ENCODE measurements at places on chromosomes 11 and 22.

- no peak for DNase-seq
Observed at GRCh38 chr22:30447656-30448055, 22.1 kb downstream of the MTFP1 start.

- DNase-seq, result no peak
Observed at GRCh38 chr11:69750875-69751597, 24.1 kb downstream of the FGF4 start.

GRCh38 chr22:44940130-44940529 lies 69.7 kb downstream of the PHF21B start:
- DNase-seq, result no peak

- DNase-seq, result no peak
Observed at GRCh38 chr11:57647960-57648800, 1.5 kb downstream of the YPEL4 start.

DNA sequence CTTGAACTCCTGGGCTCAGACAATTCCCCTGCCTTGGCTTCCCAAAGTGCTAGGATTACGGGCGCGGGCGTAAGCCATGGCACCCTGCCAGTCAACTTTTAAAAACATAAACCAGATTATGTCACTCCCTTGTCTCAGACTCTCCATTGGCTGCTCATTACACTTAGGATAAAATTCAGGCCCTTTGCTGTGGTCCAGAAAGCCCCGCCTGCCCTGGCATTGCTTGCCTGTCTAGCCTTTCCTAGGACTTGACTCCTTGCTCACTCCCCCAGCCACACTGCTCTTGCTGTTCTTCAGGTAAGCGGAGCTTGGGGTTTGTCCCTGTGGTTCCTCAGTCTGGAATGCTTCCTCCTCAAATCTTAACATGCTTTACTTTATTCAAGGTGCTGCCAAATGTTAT lies 30.5 kb downstream of the DIXDC1 start:
- no peak for DNase-seq

DNA sequence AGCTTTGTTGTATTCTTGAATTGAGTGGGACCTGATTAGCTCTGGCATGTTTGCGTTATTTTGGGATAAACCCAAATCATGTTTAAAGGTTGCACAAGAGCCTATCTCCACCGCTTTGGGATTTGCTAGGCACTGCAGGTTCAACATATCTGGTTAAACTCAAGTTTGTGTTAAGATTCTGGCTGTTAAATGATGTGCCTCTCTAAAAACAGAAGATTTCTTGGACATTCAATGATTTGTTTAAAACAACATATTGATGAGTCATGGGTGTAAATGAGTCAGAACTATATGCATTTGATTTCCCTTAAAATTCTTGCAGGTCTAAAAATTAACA lies 67.4 kb downstream of the AMOTL1 start:
- DNase-seq, result no peak

DNA sequence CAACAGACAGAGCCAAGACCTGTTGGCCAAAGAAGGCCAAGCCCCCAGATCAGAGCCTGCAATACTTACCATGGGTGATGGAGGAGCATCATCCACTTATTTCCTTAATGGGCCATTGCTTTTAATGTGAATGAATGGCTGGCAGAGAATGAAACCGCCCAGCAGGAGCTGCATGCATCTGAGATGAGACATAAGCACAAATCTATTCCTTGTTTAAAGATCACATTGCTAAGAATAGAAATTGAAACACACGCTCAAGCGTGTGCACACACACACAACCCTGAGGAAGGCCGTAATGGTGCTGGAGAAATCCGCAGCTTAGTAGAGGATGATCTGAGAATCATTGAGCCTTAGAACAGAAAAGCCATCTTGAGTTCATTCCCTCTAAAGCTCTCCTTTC lies 5.3 kb upstream of the RRAS2 start:
- DNase-seq, result no peak

- no peak for DNase-seq
Observed at GRCh38 chr11:117180020-117180419, 1.5 kb downstream of the SIDT2 start.

DNA sequence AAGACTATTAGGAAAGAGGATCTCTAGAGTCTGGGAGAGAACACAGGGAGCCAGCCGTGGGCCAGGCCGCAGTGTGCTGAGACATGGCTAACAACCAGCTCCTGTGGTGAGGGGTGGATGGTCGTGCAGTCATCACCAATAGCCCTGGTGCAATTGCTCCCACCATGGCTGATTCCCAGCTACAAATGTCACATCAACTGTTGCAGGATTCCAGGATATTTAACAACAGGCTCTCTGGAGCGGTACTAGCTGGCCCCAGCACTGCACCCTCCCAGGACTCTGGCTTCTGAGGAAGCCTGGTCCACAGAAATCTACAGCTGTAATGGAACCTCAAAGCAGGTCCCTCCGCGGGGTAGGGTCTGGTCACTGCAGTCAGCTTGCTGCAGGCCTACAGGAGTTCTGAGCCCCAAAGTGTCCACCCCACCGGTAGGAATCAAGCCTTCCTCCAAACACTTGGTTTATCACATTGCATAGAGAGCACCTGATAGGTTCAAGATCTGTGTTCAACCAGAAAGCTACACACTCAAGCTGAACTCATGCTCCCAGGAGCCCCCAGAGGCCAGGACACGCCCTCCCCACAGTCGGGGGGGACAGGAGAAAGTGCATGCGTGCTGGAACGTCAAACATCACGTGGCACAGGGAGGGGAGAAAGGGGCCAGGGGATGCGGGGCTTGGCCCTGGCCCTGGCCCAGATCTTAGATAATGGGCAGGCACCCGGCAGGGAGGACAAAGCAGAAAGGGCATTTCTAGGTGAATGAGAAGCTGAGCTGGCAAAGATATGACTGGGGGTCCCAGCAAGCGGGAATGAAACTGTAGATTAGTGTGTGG lies 609.0 kb downstream of the TBC1D22A start:
- DNase-seq, result no peak

- DNase-seq, result no peak
Observed at GRCh38 chr22:19706661-19707151, 7.6 kb upstream of the SEPTIN5 start.

GRCh38 chr11:109884501-109884900 lies 208.7 kb upstream of the ZC3H12C start:
- no peak for DNase-seq

DNA sequence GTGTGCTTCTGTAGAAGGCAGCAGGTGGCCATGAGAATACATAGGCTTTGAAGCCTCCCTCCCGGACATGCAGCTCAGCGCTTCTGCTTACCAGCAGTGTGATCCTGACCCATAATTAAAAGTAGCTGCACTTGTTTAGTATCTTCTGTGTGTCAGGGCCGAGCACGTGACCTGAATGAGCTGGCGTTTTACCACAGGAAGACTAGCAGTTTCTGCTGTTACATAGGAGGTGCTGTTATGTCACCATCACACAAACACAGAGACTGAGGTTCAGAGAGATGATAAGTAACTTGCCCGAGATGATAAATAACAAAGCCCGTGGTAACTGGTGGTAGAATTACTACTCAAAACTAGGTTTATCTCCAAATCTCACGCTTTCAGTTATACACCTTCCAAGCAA lies 329.5 kb downstream of the OPCML start:
- DNase-seq, result no peak

DNA sequence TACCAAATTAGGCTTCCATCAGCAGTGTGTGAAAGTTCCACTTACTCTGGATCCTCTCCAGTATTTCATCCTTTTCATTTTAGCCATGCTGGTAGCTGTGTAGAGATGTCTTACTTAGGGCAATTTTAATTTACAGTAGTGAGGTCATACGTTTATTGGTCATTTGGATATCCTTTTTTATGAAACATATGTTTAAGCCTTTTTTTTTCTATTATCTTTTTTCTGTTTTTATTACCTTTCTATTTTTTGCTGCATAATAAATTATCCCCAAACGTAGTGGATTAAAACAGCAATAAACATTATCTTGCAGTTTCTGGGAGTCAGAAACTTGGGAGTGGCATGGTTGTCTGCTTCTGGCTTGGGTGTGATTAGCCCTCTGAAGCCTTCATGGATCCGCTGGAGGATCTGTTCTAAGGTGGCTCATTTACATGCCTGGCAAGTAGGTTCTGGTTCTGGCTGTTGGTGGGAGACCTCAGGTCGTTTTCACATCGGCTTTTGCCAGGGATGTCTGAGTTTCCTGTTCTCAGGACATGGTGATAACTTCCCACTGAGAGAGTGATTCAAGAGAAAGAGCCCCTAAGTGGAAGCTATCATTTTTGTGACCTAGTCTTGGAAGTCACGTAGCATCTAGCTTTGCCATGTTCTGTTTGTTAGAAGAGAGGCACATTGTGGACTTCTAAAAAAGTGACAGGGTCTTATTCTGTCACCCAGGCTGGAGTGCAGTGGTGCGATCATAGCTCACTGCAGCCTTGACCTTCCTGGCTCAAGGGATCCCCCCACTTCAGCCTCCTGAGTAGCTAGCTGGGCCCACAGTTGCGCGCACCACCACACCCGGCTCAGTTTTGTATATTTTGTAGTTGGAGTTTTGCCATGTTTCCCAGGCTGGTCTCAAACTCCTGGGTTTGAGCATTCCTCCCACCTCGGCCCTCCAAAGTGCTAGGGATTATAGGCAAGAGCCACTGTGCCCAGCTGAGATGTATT lies 38.6 kb downstream of the PPP6R3 start:
- no peak for DNase-seq

- no peak for DNase-seq
Observed at GRCh38 chr11:130449996-130450769, 1.7 kb downstream of the ADAMTS15 start.

GRCh38 chr11:93545566-93545965 lies 2.4 kb upstream of the SMCO4 start:
- no peak for DNase-seq

- peak; percentile 87 for DNase-seq
Observed at GRCh38 chr11:57711414-57712255, at the start of gene MED19. Gene MED19, minus strand, starts transcription at chr11:57712215. Its CDS starts 36 bp downstream, at chr11:57712179.

DNA sequence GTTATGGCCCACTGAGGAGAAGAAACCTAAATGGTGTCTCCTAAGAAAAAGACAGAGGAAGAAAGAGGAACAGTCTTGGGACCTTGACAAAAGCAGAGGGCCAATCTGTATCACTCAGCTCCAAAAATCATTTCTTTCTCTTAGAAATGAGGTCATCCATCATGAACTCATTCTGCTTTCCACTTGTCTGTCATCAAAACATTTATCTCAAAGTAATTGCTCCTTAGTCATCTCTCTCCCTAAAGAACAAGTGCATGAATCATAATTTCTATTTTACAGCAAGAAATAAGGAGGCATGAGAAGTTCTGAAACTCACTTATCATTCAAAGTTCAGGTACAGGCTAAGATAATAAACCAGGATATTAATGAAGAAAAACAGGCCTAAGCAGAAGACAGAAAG lies 375.6 kb downstream of the KCNA4 start:
- DNase-seq, result no peak

DNA sequence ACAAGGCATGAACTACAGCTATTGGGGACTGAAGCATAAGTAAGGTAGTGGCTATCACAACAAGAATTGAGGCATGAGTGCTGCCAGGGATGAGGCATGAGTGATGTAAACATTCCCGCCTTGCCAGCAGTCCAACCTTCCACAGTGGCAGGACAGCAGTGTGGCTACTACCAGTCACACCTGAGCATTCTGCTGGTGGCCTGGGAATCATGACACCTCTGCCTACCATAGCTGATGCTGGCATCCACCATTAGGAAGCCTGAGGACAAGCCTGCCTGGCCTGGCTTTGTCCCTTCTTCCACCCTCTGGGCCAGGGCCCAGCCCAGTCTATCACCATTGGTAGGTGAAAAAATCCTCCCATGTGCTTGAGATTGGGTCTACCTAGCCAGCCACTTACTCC lies 712.8 kb upstream of the CCDC90B start:
- DNase-seq, result no peak

- DNase-seq, result no peak
Observed at GRCh38 chr11:64722141-64723065, 594 bp downstream of the NRXN2 start.

- no peak for DNase-seq
Observed at GRCh38 chr22:40512426-40513136, 123.9 kb downstream of the MRTFA start.

- DNase-seq, result no peak
Observed at GRCh38 chr11:12706545-12707499, 32.6 kb downstream of the TEAD1 start.

GRCh38 chr11:127063241-127063640 lies 62.7 kb upstream of the KIRREL3 start:
- DNase-seq, result no peak

- DNase-seq, result no peak
Observed at GRCh38 chr11:15119352-15119751, 4.6 kb downstream of the INSC start.

DNA sequence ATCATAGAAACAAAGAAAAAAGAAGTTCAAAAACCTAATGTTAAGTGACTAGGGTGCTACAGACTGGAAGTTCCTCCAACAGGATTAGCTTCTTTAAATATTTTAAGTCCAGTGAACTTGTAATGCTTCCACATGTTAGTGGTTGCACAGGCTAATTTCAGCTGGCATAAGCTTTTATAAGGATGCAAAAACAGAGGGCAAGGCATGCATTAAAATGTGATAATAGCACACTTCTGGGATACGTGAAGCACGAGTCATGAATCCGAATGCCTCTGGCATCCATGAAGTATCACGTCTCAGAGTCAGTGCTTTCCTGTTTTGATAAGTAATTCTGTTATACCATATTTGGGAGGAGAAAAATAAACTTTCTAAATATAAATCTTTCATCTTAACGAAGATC lies 106.8 kb downstream of the DCDC1 start:
- no peak for DNase-seq

DNA sequence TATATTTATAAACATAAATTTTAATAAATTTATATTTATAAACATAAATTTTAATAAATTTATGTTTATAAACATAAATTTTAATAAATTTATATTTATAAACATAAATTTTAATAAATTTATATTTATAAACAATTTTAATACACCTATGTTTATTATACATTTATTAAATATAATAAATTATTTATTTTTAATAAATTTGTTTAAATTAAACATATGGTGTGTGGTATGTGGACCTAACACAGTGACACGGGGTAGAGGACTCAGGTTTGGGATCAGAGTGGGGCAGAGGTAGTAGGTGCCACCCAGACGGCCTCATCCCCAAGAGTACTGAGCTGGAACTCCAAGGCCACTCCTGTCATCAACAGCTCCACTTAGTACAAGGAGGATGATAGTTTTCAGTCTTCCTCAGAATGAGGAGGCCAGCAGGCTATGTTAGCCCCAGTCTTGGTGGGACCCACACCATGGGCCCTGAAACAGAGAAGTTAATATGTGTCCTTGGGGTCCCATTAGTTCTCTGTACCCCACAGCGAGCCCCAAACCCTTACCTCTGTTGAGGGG lies 46.7 kb upstream of the BID start:
- no peak for DNase-seq

DNA sequence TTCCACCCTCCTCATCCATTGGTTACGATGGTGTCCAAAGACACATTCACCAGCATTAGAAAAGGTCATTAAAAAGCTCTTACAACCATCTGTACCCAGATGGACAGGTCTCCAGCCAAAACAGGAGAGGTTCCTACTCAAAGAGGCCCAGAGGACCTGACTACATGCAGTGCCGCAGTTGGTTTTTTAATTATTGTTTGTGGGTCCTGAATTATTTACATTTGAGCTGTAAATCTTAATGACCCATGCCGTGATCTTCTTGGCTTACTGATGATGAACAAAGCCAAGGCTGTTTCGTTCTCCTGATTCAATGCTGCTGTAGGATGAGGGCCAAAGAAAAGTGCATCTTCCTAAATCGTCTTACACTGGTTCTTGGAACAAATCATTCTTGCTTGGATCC lies 83.7 kb downstream of the CADM1 start:
- DNase-seq, result no peak

Measured in NAMALWA (cell line).